ENCODE measurements at places on chromosomes 7 and 10.
A peak's percentile ranks its signal among the peaks of the same experiment; 100 is the strongest.

- DNase-seq, result no peak
These were observed 52.7 kb downstream of the MINPP1 start for GRCh38 chr10:87557409-87557808.

GRCh38 chr7:46812101-46812675 is 769.7 kb downstream of the TNS3 start:
- DNase-seq, result no peak

DNA sequence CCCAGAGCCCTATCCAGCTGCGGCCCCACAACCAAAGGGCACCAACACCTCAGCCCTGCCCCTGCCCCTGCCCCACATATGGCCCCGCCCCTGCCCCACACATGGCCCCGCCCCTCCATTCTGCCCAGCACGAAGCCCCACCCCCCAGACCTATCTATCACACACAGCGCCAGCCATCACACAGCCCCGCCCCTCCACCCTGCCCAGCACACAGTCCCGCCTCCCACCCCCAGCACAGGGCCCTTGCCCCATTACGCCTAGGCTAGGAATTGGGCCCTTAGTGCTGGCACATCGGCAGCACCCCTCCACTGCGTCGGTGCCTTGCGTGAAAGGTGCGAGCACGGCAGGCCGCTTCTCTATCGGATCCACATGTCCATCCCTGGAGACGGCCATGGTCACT is 126.8 kb downstream of the MAD1L1 start:
- no peak for DNase-seq

DNA sequence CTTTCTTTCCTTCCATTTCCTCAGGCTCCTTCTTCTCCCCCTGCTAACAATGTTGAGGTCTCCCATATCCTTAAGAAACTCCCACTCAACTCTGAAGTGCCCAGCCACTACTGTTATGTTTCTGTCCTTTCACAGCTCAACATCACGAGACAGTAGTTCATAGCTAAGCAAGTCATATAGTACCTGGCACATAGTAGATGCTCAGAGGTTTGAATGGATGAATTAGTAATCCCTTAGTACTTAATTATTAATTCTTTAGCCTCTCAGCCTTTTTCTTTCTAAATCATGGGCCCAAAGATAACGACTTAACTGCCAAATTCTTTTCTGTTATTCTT is 22.6 kb downstream of the CSGALNACT2 start:
- no peak for DNase-seq

DNA sequence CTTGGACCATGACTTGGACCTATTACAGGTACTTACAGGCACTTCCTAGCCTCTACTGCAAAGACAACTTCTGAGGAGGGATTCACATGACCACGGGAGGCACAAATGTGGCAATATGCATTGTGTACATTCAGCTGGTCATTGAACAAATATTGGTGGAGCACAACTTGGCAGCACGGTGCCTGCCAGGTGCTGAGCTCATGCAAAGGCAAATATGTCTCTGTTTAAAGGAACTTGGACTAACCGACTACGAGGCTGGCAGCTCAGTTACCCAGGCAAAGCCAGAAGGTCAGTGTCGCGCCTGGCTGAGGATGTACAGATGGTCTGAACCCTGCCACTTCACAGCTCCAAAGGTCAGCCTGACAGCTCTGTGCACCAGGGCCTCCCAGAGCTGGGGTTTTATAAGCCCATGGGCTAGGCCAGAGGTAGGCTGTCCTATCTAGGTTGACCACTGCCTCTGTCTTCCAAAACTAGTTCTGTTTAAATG is 6.1 kb downstream of the DENND11 start:
- DNase-seq, result no peak

GRCh38 chr7:96004578-96004977 is 232.2 kb downstream of the DYNC1I1 start:
- no peak for DNase-seq

DNA sequence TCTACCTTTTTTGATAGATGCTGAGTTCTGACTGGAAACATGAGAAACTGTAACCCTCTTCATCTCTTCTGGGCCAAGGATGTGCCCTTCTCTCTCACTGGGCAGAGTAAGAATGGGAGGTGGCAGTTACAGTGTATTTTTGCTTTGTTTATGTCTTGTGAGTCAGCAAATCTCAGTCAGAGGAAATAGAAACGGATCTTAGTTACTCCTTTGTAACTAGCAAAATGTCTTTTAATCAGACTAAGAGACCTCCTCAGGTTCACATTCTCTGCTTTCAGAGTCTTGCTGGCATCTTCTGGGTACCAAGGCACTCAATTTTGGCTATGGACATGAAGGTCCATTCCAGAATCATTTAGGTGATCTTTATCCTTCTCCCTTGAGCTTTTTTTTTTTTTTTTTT is 70.9 kb downstream of the HHEX start:
- no peak for DNase-seq

- no peak for DNase-seq
These were observed 97.7 kb upstream of the PCBD1 start for GRCh38 chr10:70985824-70986622.

DNA sequence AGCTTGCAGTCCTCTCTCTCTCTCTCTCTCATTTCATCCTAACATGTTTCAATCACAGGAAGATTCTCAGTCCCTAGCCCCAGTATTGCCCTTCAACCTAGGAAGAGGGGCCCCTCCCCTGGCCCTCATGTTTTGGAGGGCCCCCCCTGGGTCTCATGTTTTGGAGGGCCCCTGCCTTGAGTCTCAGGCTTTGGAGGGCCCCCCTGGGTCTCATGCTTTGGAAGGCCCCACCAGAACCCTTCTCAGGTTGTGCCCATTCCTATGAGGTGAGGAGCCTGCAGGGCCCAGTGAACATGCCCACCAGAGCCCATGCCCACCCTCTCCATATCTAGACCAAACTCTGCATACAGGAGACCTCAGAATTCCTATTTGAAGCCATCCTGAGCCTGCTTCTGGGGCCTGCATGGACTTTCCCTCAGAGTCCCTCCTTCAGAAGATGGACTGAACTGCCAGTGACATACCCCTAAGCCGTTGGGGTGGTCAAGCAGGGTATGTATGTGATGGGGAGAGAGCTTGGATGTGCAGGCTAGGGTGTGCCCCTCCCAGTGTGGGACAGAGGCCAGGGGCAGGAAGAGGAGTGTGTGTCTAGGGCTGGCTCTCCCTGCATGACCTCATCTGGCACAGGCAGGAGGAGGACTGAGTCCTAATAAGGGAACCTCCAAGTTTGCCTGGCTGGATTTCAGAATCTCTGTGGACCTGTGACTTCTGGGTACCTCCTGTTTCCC is 8.1 kb upstream of the VDAC2 start:
- DNase-seq, result no peak

DNA sequence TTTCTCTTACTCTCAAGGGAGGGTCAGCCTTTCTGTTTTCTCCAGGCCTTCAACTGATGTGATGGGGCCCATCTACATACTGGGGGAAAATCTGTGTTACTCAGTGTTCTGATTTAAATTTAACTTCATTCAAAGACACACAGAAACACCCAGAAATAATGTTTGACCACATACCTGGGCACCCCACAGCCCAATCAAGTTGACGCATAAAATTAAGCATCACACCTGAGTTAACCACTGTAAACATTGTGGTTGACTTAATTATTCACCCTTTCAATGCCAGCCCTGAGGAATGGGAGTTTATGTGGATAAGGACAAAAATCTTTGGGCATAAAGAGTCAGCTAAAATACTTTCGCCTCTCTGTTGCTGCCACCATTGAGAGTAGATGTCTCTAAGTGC is 10.0 kb upstream of the CHN2 start:
- DNase-seq, result no peak

DNA sequence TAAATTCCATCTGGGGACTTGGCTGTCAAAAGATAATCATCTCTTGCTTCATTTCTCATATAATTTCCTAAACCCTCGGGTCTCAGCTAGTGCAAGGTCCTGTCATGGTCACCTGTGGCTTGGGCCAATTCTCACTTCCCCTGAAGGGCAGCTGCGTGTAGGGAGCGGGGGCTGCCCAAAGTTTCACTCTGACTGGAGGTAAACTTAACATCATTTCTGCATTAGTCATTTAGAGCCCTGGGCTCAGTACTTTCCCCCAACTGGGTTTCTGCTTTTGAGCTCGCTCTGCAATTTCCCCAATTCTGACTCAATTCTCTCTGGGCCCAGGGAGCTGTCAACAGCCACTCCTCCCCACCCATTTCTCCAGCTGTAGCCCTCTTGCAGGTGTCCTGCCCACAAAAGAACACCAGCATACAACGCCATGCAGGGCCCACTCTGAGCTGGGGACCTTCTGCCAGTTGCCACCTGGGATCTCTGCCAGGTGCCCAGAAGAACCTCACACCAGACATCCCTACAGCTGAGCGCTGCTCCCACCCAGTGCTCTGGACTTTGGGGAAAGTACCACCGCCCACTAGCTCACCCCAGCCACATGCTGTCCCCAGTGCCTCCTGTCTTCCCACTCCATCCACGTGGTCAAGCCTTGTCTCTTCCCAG is 37.9 kb downstream of the VOPP1 start:
- DNase-seq, result peak; percentile 37

Data from stimulated activated CD4-positive, alpha-beta T cell treated with anti-CD3 and anti-CD28 coated beads, Interleukin-1b, Interleukin-23, amount 100 ng/mL, for 1 hour (primary cell).